Glutamatergic neuron (in vitro differentiated cells): ENCODE measurements at places on chromosomes 3 and 15. TPM values are rescaled to one million over a fixed set of nuclear protein-coding genes. Genes with fewer than 3 reads are reported as not detected.
A peak's percentile ranks its signal among the peaks of the same experiment; 100 is the strongest.

DNA sequence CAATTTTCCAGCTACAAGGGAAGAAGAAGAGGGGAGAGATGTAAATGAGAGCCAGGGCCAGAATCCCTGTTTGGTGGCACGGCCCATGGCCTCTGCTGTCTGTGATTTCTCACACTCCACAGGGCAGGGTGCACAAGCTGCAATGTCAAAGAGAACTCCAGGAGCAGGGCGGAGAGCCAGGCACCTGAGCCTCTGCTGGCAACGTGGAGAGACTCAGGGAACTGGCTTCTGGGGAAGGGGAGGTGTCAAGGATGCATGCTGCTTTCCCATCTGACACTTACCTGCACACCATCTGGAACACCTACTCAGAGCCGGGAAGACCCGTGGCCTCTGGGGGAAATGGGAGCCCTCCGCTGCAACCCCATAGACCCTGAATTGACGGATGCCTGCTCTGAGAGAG is 507.5 kb upstream of the NR2F2 start:
- DNase-seq, result no peak
- peaks cover 1% of the 10 kb centered on the region for H3K4me1 ChIP-seq
- H3K4me3 ChIP-seq, result no peak overlapping the region
- no peaks in the 10 kb centered on the region for H3K27me3 ChIP-seq
- no peaks in the 10 kb centered on the region for H3K36me3 ChIP-seq
- no peak overlapping the region for H3K27ac ChIP-seq

DNA sequence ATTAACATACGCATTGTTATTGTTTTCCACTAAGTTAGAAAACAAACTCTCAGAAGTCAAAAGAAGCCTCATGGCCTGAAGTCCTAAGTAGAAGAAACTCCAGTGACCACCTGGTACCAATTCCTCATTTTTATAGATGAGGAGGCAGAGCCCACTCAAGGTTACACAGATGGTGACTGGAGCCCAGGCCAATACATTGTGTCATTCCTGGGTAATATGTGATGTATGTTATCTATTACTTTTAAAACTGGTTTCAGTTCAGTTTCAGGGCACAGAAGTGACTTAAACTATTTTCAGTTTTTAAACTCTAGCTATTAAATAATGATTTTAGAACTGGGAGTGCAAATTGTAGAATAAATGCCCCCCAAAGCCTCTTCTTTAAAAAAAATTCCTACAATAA is 66.7 kb upstream of the STXBP5L start:
- H3K36me3 ChIP-seq, result no peaks in the 10 kb centered on the region
- no peak overlapping the region for H3K27ac ChIP-seq

GRCh38 chr3:79041621-79042020 is 726.2 kb downstream of the ROBO1 start:
- no peaks in the 10 kb centered on the region for H3K27me3 ChIP-seq
- no peaks in the 10 kb centered on the region for H3K4me1 ChIP-seq
- DNase-seq, result no peak
- no peaks in the 10 kb centered on the region for H3K36me3 ChIP-seq
- no peak overlapping the region for H3K27ac ChIP-seq

DNA sequence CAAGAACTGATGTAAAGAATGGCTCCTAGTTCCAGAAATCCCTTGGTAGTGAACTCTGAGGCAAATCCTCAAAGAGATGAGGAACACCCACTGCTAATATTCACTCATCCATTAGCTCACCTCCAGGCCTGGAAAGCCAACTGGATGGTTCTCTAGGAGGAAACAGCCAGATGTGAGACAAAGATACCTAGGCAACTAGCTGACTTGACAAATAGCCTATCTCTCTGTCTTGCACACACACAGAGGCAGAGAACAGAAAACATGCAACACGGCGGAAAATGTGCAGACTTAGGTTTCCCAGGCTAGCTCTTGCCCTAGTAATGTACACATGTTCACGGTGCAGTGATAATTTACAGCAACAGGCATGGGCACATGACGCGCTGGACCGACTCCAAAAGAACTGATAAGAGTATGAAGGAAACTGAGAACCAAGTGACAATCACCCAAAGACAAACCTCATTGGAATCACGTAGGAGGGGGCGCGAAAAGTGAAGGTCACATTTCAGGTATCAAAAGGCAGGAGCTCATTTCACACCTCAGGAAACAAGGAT is 318.1 kb downstream of the FOXP1 start:
- H3K27me3 ChIP-seq, result no peaks in the 10 kb centered on the region
- H3K4me3 ChIP-seq, result no peak overlapping the region
- no peak for DNase-seq
- no peak overlapping the region for H3K27ac ChIP-seq
- H3K36me3 ChIP-seq, result no peaks in the 10 kb centered on the region

DNA sequence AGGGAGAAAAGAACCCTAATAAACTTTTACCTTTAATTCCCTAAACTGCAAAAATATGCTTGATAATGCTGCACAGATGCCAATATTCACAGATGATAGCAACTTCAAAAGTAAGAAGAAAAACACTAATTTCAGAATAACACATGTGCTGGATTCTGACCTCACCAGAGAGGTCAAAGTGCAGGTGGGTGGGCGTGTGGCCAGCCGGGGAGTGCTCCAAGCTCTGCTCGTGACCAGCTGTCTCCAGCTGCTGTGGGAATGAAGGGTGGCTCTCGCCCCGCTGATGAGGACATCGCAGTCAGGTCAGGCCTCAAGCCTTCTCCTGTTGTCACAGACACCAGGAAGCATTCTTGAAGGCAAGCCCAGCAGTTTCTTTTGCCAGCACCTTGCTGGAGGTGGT is 57.1 kb downstream of the ADAMTS17 start:
- no peak overlapping the region for H3K27ac ChIP-seq
- H3K36me3 ChIP-seq, result peaks cover 10% of the 10 kb centered on the region
- H3K4me1 ChIP-seq, result no peaks in the 10 kb centered on the region
- DNase-seq, result no peak
- H3K27me3 ChIP-seq, result no peaks in the 10 kb centered on the region

DNA sequence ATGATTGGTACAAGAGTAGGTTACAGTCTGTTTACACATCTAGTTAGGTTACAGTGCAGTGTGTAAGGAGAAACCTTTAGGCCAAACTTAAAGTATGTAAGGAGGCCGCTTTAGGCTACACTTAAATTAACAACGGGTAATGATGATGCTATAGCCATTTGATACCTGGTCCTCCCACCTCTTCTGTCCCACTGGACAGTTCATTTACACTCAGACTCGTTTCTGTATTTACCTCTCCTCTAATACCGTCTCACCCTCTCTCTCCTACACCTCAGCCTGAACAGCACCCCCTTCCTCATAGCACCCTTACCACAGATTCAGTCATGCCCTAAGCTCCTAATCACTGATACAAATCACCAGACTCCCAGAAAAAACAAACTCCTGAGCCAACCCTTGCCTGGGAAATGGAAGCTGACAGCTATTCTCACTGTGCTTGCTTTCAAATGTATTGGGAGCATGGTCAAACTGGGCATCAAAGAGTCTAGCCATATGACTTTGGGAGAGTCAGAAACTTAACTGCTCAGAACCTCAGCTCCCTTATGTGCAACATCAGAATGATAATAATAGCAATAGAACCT is 241.3 kb upstream of the SETMAR start:
- H3K4me1 ChIP-seq, result no peaks in the 10 kb centered on the region
- peaks cover 2% of the 10 kb centered on the region for H3K27me3 ChIP-seq
- no peak overlapping the region for H3K27ac ChIP-seq
- no peak for DNase-seq

DNA sequence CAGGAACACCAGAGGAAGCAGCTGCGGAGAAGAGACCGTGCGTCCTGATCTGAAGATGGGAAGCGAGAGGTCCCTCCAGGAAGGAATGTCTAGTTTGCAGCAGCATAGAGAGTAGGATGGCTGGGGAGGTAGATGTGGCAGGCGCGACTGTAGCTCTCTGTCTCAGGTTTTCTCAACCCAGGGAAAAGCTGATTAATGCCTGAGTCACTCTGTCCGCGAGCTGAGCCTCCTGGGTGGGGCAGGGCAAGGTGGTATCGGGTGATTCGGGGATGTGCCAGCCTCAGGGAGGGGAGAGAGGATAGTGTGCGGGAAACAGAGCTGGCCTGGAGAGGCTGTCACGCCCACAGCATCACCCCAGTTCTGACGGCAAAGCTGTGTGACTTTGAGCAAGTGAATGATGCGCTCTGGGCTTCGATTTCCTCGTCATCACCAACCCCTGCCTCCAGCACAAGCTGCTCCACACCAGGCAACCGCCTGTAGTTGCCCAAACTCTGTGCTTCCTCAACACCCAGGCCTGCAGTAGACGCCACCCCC is 28.4 kb downstream of the CPN2 start:
- H3K4me3 ChIP-seq, result no peak overlapping the region
- H3K36me3 ChIP-seq, result peaks cover 13% of the 10 kb centered on the region
- DNase-seq, result no peak
- H3K27me3 ChIP-seq, result peaks cover 6% of the 10 kb centered on the region

- H3K4me1 ChIP-seq, result no peaks in the 10 kb centered on the region
- DNase-seq, result no peak
- no peak overlapping the region for H3K27ac ChIP-seq
- no peak overlapping the region for H3K4me3 ChIP-seq
- peaks cover 5% of the 10 kb centered on the region for H3K36me3 ChIP-seq
These were observed 33.1 kb downstream of the CRTAP start for GRCh38 chr3:33146791-33147445.

- H3K4me3 ChIP-seq, result no peak overlapping the region
- no peak for DNase-seq
- no peaks in the 10 kb centered on the region for H3K36me3 ChIP-seq
- H3K4me1 ChIP-seq, result peaks cover 2% of the 10 kb centered on the region
- H3K27me3 ChIP-seq, result no peaks in the 10 kb centered on the region
- H3K27ac ChIP-seq, result no peak overlapping the region
These were observed 409.0 kb downstream of the TUSC7 start for GRCh38 chr3:117118604-117119003.

GRCh38 chr15:40471105-40471807 is 472 bp downstream of the CHST14 start:
- H3K4me1 ChIP-seq, result peaks cover 11% of the 10 kb centered on the region
- H3K27ac ChIP-seq, result no peak overlapping the region
- no peaks in the 10 kb centered on the region for H3K36me3 ChIP-seq
- peak; percentile 39 for DNase-seq
- H3K4me3 ChIP-seq, result peak overlapping the region; percentile 81

- DNase-seq, result peak; percentile 73
- H3K4me1 ChIP-seq, result peaks cover 12% of the 10 kb centered on the region
- peaks cover 7% of the 10 kb centered on the region for H3K27me3 ChIP-seq
- no peaks in the 10 kb centered on the region for H3K36me3 ChIP-seq
These were observed 1.8 kb upstream of the ZMYND10 start for GRCh38 chr3:50347187-50347813.

GRCh38 chr3:74267588-74268184 is 346.8 kb downstream of the CNTN3 start:
- H3K4me3 ChIP-seq, result no peak overlapping the region
- no peaks in the 10 kb centered on the region for H3K27me3 ChIP-seq
- DNase-seq, result no peak
- H3K27ac ChIP-seq, result no peak overlapping the region

DNA sequence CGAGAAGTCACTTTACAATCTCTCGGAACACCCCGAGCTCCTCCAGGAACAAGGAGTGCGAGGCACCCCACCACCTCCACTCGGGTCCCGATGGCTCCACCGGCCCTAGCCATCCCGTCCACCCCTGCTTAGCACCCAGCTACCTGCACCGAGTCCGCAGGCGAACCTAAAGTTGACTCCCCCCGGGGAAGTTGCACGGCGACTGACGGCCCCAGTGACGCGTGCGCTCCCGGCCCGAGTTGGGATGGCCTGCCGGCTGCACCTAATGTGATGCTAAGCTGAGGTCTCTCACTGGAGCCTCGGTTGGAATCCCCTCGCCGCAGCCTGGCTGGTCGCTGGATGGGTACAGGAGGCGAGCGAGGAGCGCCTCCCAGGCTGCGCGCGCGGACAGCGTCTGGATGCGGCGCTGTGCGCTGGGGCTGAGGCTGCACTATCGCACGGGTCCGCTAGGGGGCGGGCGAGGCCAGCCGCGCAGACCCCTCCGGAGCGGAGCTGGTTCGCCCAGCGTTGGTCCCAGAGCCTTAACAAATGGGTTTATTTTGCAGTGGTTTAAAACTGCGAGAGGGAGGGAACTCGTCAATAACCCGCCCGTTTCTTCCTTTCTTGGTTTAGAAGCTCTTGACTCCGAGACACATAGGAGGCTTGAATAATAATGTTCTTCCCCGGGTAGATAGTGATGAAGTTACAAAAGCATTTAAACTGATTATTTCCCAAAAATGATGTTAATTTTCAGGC is at the start of gene OXTR:
Gene OXTR, minus strand, starts transcription at position 526 of the 735 bp plus-strand sequence. CDS start 1,426 bp downstream, outside the sequence.
- peaks cover 6% of the 10 kb centered on the region for H3K27me3 ChIP-seq
- peak within 1 kb of the TSS; percentile 84 for H3K4me3 ChIP-seq
- H3K4me1 ChIP-seq, result peaks cover 9% of the 10 kb centered on the region
- no peak within 1 kb of the TSS for H3K27ac ChIP-seq
- DNase-seq, result peak; percentile 91

DNA sequence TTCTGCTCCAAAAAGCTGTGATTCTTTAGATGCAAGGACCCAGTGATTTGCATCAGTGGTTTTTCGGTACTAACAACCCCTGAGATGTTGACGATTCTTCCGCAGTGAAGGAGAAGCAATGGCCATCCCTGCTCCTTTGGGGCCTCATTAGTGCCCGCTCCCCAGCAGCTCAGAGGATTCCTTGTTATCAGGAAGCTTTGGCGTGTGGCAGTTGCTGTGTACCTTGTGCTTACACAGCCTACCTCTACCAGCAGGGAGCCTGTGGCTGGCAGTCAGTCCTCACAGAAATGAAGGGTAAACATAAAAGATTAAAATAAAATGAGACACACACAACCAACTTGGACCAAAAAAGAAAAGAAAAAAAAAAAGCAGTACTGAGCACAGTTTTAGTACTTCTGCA is 55.2 kb downstream of the CNTN3 start:
- H3K27me3 ChIP-seq, result no peaks in the 10 kb centered on the region
- no peaks in the 10 kb centered on the region for H3K4me1 ChIP-seq
- no peaks in the 10 kb centered on the region for H3K36me3 ChIP-seq
- H3K27ac ChIP-seq, result no peak overlapping the region
- H3K4me3 ChIP-seq, result no peak overlapping the region

DNA sequence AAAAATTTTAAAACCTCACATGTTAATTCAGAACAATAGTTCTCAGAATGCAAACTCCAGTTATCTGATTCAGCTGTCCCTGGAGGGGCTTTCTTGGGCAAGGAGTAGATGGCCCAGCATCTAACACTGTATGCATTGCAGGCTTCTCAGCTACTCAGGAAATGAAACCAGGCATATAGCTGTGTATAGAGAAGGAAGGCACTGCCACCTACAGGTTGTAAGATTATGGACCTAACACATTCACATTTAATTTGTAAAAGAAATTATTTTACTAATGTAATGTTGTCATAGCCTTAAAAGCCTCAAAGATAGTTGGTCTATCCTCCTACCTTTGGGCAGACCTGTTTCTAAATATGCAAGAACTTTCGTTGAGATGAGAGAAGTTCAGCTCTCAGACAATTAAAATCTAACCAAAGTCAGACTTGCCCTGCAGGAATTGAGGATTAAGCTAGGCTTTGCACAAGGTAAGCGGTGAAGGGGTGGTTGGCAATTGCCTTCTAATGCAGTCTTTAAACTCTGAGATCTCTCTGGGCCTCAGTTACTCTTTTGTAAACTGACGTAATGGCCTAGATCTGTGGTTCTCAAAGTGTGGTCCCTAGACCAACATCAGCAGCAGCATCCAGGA is 132.8 kb upstream of the SLC24A5 start:
- H3K4me1 ChIP-seq, result peaks cover 17% of the 10 kb centered on the region
- DNase-seq, result no peak
- peaks cover 4% of the 10 kb centered on the region for H3K27me3 ChIP-seq
- no peaks in the 10 kb centered on the region for H3K36me3 ChIP-seq

Gene CFAP100
- not detected for total RNA-seq

Gene COL7A1
- total RNA-seq, result 62.0 TPM

Gene SLC15A2
- 0.64 TPM for total RNA-seq
